Epithelial cell of proximal tubule (primary cell): ENCODE measurements at places on chromosomes 7 and 10.

DNA sequence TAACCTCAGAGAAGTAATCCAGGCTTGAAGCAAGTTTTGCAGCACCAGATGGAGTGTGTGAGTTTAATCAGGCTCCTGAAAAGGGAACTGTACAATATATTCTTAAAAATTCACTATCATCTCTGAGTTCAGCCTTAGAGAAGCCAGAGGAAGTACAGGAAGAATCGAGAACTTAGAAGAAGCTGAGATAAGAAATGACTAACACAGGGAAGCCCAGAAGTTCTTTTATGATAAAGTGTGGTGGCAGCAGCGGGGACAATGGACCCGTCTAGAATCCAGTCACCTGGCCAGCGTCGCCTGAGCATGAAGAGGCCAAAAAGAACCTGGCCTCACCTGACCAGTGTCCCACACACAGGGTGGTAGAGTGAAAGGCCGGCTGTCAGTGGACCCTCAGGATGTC lies 161.0 kb downstream of the USP6NL start:
- no peak for DNase-seq

- no peak for DNase-seq
Observed at GRCh38 chr7:157691586-157692459, 355.0 kb downstream of the DNAJB6 start.

DNA sequence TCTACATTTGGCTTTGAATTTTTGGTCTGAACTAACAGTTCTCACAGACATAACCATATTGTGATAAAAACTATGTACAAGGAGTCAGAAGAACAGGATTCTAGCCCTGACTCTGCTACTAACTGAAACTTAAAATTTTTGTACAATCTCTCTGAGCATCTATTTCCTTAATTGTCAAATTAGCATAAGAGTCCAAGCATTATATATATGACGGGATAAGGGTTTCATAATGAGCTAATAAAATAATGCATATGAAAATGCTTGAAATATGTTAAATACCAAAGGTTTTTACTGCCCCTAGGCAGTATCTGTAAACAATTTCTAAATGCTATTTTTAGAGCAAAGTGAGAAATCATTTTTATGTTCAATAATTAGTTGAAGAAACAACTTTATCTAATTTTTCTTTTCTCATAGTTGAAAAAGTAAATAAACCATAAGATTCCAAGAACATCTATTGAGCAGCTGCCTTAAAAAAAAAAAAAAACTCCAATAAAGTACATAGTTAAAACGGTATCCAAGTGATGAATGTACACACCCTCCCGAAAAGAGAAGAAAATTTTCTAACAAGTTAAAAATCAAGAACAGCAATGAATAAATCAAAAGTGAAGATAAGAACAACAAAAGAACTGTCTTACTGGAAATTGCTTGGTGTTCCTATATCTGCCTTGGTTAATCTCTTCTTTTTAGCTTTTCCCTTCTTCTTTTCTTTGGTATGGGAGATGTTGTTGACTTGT lies 40.4 kb downstream of the LMOD2 start:
- no peak for DNase-seq

- no peak for DNase-seq
Observed at GRCh38 chr10:76017026-76017732, 585.8 kb downstream of the LRMDA start.

GRCh38 chr7:99004781-99005500 lies 126.6 kb downstream of the TRRAP start:
- no peak for DNase-seq

DNA sequence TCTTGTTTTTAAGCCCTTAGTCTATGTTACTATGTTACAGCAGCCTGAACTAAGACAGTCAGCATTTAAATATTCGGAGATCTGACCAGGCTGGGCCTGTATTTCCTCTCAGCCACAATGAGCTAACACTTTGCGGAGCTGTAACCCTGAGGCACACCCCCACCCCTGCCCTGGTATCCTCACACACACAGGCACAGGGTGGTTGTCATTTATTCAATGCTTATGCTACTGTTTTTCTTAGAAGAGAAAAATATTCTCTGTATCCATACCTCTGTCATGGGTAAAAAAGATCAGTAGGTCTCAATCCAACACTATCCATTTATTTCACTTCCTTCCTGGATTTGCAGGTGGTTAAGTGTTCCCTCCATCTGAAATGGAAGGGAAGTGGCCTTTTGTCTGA lies 80.3 kb upstream of the TRIL start:
- no peak for DNase-seq

DNA sequence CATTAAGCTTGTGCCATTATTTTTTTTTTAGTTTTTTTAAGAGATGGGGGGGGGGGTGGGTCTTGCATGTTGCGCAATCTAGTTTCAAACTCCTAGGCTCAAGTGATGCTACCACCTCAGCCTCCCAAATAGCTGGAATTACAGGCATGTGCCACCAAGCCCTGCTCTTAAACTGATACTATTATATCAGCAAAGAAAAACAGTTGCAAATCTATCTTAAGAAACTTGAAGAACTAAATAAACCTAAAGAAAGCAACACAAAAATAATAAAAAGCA lies 47.5 kb downstream of the BRAF start:
- DNase-seq = no peak

DNA sequence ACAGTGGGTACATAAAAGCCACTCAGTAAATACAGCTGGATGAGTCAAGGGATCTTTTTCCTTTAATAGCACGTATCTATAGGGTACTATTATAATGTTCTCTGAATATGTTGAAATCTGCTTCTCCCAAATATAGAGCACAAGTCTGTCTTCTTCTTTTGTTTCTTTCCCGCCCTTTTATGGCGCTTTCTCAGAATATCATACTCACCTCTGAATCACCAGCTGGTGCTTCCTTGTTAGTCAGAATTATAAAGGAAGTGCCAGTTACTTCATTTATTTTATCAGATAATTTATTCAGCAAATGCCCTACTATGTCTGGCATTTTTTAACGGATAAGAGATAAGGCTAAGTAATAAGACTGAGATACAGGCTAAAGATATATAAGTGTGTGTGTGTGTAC lies 772.9 kb downstream of the SORCS3 start:
- DNase-seq = no peak

DNA sequence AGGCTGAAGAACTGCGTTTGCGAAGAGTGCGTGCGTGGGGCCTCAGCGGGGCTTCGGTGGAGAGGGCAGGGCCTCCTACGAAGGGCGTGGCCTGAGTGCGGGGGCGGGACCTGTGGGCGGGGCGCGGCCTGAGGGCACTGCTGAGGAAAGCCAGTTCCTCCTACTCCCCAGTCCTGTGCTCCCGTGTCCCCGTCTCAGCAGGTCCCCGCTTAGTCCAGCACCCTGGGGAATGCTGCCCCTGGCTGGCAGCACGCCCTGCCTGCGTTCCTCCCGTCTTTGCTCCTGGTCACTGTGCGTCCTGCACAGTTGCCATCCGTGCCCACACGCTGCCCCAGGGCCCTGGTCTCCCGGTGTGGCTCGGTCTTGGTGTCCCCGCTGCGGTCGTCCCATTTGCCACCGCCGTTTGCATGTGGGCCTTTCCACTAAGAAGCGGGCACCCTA lies 177.1 kb downstream of the ZNF248 start:
- DNase-seq = no peak

GRCh38 chr7:44283381-44284211 lies 41.8 kb downstream of the CAMK2B start:
- DNase-seq = no peak

DNA sequence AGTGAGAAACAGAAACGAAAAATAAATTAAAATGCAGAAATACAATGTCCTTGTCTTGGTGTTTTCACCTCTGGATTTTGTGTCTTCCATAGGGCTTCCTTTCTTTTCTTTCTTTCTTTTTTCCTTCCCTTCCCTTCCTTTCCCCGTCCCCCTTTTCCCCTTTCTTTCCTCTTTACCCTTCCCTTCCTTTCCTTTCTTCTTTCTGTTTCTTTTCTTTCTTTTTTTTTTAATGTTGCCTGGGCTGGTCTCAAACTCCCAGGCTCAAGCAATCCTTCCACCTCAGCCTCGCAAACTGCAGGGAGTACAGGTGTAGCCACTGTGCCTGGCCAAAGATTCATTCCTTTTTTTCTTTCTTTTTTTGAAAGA lies 8.8 kb downstream of the ZNF853 start:
- DNase-seq = no peak

GRCh38 chr10:111119637-111120036 lies 42.8 kb downstream of the ADRA2A start:
- no peak for DNase-seq

GRCh38 chr10:59337201-59337652 lies 25.1 kb downstream of the FAM13C start:
- DNase-seq = peak; percentile 18

DNA sequence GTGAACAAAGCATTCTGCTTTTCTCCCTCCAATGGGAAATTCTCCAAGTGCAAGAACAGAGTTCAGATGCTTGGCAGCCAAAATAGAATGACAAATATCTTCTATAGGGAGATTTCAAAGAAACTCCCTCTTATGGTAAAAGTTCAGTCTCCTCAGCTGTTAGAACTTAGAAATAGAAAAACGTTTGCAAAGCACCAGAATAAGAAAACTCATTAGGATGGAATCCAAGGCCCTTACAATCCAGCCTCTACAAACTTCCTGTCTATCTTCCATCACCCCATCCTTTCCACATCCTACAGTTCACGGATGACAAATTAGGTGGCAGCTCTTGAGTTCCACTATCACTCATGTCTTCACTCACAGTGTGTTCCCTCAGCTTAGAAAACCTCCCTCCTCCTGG lies 25.7 kb downstream of the FAM13C start:
- DNase-seq = no peak

- no peak for DNase-seq
Observed at GRCh38 chr10:80015911-80016830, 62.3 kb upstream of the TMEM254 start.

GRCh38 chr10:110356628-110357245 lies 52.0 kb upstream of the SMNDC1 start:
- DNase-seq = peak; percentile 95

- no peak for DNase-seq
Observed at GRCh38 chr10:58842860-58843376, 330.2 kb downstream of the BICC1 start.

DNA sequence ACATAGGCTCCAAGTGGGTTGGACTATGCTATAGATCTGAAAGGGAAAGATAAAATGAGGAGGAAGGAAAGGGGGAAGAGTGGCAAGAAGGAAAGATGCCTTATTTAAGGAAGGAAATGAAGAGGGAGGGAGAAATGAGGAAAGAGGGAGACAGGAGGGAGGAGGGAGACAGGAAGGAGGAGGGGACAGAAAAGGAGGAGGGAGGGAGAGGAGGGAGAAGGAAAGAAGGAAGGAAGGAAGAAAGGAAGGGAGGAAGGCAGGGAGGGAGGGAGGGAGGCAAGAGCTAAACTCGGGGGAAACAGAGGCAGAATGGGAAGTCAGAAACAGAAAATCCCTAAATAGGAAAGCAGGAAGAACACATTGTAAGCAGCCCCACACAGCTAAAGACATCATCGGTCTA lies 67.4 kb downstream of the KIAA1549 start:
- no peak for DNase-seq

- DNase-seq = no peak
Observed at GRCh38 chr7:97026715-97027426, 2.2 kb upstream of the DLX5 start.
